Esophagus squamous epithelium (tissue), 5 donors: ENCODE measurements at places on chromosomes 3 and 15.

DNA sequence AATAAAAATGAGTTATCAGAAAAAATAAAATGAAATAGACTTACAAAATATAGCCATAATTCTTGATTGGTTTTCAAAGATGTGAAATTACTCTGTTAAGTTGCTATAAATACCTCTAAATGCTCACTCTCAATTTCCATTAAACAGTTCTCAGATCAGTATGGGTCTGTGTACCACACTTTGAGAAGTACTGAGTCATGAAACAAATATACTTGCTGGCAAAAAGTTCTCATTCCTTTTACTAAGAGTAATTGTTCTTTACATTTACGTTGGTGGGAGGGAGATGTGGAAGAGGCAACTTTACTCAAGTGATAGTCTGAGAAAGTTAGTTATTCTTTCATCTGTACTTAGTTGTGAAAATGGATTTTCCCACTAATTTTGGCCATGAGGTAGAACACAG, 96.3 kb downstream of the ZNF385D start:
- no peaks in the 10 kb centered on the region for H3K4me1 ChIP-seq
- no peaks in the 10 kb centered on the region for H3K36me3 ChIP-seq
- H3K27ac ChIP-seq, result no peak overlapping the region
- DNase-seq, result no peak
- no peak overlapping the region for H3K4me3 ChIP-seq

GRCh38 chr3:28576614-28577200, 228.1 kb upstream of the AZI2 start:
- no peaks in the 10 kb centered on the region for H3K27me3 ChIP-seq
- no peak for DNase-seq
- peak overlapping the region; percentile 51 for H3K4me3 ChIP-seq
- H3K36me3 ChIP-seq, result no peaks in the 10 kb centered on the region
- H3K27ac ChIP-seq, result no peak overlapping the region

- DNase-seq, result no peak
- no peak overlapping the region for H3K4me3 ChIP-seq
- H3K27ac ChIP-seq, result no peak overlapping the region
- H3K27me3 ChIP-seq, result no peaks in the 10 kb centered on the region
- H3K4me1 ChIP-seq, result no peaks in the 10 kb centered on the region
These were observed 543.3 kb downstream of the ZBBX start for GRCh38 chr3:166836836-166837235.

GRCh38 chr15:58070801-58071418, 5.4 kb upstream of the ALDH1A2 start:
- peaks cover 3% of the 10 kb centered on the region for H3K4me1 ChIP-seq
- H3K36me3 ChIP-seq, result no peaks in the 10 kb centered on the region
- DNase-seq, result no peak
- no peaks in the 10 kb centered on the region for H3K27me3 ChIP-seq

DNA sequence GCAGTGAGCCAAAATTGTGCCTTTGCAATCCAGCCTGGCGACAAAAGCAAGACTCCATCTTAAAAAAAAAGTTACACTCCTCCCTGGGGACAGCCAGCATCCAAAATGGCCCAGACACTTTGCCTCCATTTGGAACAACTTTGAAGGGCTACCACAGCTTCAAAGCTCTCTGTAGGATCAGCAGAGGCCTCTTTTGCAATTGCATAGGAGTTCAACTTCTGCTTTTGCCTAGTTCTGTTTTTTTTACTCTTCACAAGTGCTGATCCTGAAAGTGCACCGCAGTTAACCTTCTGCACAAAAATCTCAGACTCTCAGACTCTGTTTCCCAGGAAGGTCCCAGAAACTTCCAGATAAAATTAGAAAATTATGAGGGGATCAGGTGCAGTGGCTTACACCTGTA, 25.2 kb upstream of the SLC4A7 start:
- no peak overlapping the region for H3K4me3 ChIP-seq
- H3K4me1 ChIP-seq, result no peaks in the 10 kb centered on the region
- DNase-seq, result no peak
- no peaks in the 10 kb centered on the region for H3K36me3 ChIP-seq

- H3K36me3 ChIP-seq, result peaks cover 27% of the 10 kb centered on the region
- DNase-seq, result no peak
- no peaks in the 10 kb centered on the region for H3K27me3 ChIP-seq
- peak overlapping the region; percentile 58 for H3K4me3 ChIP-seq
These were observed 481 bp downstream of the AP4E1 start for GRCh38 chr15:50909010-50909317.

DNA sequence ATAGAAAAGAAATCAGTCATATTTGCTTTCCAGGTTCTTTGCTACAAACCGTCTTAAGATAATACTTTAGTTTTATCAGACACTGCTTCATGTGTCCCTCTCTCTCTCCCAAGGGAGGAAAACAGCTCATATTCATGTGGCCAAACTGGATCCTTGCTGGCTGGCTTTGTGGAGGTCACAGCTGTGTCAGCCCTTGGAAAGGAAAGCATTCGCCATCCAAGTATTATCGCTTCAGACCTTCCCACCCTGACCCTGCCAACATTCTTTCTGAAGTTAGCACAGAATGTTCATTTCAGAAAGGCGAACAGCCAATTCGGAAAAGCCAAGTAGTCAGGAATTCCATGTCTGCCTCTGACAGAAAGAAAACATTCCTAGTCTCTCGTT, 213.6 kb downstream of the FEZF2 start:
- DNase-seq, result no peak
- H3K36me3 ChIP-seq, result no peaks in the 10 kb centered on the region
- no peaks in the 10 kb centered on the region for H3K27me3 ChIP-seq
- H3K27ac ChIP-seq, result peak overlapping the region; percentile 75

DNA sequence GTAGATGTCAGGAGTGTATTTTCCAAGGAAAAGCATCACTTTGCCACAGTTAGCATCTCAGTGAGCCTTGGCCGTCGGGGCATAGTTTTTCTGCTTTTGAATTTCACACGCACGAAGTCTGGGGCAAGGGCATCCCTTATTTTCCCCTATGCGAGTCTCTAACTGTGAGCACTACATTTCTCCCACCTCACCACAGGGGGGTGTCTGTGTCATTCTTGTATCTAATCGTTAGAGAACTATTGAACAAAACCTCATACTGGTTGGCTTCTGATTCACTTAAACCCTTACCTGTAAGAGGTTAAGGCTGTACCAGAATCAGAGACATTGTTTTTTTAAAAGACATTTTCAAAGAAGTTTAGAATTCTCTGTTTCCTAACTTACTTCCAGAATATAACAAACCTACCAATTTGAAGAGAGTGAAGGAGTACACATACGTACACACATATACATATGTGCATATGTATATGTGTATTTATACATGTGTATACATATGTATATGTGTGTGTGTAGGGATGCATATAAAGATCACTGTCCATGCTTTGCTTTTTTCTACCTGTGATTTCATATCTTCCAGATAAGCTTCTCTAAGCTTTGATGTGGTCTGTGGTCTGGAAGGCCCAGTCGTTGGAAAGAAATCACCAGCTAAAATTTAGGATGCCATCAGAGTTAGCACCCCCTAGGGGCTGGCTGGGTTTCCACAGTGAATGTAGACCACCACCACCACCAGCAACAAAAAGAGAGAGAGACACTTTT, 49.4 kb downstream of the MYZAP start:
- H3K36me3 ChIP-seq, result peaks cover 46% of the 10 kb centered on the region
- H3K27ac ChIP-seq, result no peak overlapping the region
- no peak for DNase-seq
- no peak overlapping the region for H3K4me3 ChIP-seq
- H3K4me1 ChIP-seq, result no peaks in the 10 kb centered on the region
- H3K27me3 ChIP-seq, result no peaks in the 10 kb centered on the region

DNA sequence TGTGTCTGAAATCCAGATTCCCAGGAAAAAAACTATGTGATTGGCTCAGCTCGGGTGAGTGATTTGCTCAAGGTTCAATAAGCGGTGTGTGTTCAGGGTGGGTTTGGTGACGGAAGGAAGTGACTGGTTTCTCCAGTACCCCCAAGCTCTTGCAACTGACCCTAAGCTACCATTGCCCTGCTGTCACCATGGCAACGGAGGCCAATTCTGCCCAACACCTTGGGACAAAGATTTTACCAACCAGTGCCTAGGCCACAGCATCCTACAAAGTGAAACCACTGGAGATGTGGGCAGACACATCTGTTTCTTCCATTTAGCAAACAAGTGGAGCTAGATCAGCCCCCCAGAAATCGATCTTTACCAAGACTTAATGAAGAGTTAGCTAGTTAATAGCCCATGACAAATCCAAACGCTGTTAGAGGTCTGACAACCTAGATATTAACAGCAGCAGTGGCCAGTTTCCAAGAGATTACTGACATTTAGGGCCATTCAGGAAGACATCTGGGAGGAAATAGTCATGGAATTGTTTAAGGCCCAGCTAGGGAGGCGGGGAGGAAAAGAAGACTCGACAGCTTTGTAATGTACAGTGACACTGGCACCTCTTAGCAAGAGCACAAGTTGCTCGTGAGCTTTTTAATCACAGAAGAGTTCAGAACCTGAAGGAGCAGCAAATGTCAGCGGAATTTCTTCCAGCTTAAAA, 195.9 kb downstream of the SLCO3A1 start:
- H3K4me3 ChIP-seq, result no peak overlapping the region
- peak overlapping the region; percentile 49 for H3K27ac ChIP-seq
- DNase-seq, result no peak
- H3K36me3 ChIP-seq, result no peaks in the 10 kb centered on the region
- H3K27me3 ChIP-seq, result no peaks in the 10 kb centered on the region
